ENCODE measurements at places on chromosomes 12 and 14.

DNA sequence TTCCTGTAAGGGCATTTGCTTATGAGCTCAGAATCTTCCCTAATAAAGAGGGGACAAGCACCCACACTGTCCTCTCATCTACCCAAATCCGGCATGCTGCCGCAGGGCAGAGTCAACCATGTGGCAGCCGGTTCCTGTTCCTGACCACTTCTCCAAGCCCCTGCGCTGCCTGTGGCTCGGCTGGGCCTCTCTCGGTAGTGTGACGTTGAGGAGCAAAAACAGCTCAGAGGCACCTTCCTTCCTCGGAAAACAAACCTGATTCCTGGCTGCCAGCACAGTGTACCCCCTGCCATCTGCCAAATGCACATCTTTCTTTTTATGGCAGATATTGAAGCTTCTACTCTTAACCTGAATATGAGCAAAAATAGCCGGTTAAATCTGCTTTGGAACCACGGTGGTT, 50.5 kb downstream of the CFAP251 start:
- no peak for DNase-seq

DNA sequence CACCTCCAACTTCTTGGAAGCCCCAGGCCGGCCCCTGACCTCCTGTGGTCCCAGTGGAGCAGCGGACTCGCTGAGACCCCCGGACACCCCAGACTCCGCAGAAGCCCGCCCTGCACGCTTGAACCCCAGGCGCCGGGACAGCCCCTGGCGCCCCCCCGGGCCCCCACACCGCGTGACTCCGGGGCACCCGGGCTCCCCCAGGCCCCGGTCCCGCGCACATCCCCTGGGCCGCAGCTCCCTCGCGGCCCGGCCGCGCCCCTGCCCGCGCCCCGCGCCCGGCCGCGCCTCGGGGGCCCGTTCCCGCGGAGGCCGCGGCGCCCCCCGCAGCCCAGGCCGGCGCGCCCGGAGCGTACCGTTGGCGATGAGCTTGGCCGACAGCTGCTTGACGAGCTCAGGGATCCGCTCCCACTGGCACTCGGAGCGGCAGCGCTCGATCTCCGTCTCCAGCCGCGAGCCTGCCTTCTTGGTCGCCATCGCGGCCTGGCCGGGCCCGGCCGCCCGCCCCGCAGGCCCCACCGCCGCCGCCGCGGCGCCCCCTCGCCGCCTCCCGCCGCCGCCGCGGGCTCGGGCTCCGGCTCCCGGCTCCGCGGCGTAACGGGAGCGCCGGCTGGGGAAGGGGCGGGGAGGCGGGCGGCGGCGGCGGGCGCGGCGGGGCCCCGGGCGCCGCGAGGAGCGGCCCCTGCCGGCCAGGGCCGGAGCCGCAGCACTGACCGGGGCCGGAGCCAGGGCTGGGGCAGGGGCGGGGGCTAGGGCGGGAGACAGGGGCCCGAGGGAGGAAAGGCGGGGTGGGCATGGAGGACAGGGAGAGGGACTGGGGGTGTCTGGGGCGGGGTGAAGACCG, at the start of gene TTC7B:
Gene TTC7B, minus strand, starts transcription at position 609 of the 841 bp plus-strand sequence. Its CDS starts 135 bp downstream, at position 474.
- no peak for DNase-seq

- no peak for DNase-seq
These were observed 35.9 kb downstream of the SLC4A8 start for GRCh38 chr12:51460519-51460918.

GRCh38 chr14:74641601-74642391, 29.8 kb upstream of the LTBP2 start:
- DNase-seq = no peak

DNA sequence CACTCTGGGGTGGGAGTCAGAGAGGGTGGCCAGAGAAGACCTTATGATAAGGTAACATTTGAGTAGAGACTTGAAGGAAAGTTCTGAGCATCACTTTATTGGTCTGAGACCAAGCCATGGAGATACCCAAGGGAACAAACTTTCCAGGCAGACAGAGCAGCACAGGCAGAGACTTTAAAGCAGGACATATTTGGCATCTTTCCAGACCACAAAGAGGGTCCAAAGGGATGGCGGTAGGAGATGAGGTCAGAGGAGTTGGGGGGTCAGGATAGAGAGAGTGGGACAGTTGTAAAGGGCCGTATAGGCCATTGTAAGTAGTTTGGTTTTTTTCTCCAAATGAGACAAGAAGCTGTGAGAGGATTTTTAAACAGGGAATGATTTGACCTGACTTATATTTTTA, 344.4 kb downstream of the SEC23A start:
- DNase-seq = no peak

DNA sequence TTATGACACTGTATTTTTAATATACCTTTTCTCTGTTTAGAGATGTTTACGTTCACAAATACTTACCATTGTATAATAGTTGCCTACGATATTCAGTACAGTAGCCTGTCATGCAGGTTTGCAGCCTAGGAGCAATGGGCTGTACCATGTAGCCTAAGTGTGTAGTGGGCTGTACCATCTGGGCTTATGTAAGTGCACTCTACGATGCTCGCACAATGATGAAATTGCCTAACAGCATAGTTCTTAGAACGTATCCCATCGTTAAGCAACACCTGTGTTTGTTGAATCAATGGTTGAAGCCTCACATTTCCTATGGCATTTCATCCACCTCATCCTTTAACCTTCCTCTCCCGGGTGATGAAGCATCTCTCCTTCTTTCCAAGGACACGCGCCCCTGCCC, 12.5 kb upstream of the EML1 start:
- DNase-seq = no peak

- no peak for DNase-seq
These were observed 12.3 kb downstream of the GTF2A1 start for GRCh38 chr14:81208489-81208888.

- no peak for DNase-seq
These were observed 412.3 kb downstream of the RPS29 start for GRCh38 chr14:49173765-49174373.

- DNase-seq = no peak
These were observed 5.4 kb downstream of the TXNRD1 start for GRCh38 chr12:104220931-104221330.

DNA sequence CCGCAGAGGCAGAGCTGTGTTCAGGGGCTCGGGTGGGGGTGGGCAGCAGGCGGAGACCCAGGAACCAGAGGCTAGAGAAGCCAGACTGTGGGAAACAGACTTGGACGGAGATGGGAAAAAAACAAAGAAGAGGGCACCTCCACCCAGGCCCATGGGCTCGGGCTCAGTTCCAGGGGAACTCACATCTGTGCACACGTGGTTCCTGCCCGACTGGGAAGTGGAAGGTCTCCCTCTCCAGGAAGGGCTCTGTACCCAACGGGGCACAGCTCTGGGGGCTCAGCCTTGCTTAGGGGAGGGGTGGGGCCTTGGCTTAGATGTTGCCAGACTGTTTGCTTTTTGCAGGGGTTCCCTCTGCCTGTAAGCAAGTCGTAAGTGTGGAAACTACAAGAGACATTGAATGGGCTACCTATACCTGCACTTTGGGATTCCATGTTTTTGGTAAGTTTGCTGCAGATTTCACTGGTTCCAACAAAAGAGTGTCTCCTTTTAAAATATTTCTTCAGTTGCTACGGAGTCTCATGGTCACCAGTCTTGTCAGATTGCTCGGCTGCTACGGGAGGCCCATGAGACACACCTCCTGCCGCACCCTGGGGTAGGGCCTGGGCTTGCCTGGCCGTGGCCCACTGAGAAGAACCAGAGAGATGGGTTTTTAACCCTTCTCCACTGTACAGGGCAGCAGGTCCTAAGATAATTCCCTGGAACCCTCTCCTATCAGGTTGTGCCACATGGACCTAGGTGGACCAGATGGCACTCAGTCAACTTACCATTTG, 127.6 kb upstream of the EVL start:
- DNase-seq = no peak

- DNase-seq = no peak
These were observed 396.6 kb downstream of the SNAPC1 start for GRCh38 chr14:62158779-62159178.

DNA sequence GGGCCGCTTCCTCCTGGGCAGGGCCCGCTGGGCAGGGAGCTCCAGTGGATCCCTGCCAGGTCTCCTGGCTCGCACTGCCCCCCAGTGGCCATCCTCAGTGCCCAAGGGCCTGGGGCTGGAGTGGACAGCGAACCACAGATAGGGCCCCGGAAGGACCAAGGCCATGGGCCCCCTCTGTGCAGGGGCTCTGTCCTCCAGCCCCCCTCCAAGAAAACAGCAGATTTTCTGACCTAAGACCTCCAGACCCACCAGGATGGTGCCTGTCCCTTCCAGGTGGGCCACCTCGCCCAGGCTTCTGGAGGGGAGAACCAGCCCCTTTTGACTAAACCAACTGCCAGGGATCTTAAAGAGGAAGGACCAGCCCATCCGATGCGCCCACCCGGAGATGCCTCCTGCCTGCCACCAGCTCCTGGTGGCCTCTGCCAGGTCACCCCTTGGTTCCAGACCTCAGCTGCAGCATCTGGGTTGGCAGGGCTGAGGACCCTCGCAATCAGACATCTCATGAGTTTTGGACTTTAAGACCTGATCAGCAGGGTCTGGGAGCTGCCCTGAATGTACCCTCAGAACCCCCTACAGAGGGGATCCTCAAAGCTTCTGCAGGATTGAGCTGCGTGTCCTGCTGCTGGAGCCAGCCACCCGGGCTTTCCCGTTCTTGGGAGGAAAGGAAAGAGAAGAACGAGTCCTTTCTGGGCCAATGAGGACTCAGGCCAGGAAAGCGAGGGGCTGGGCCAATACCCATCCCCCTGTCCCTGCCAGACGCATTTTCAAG, 325.8 kb upstream of the DIO3 start:
- DNase-seq = no peak

GRCh38 chr12:50617657-50618056, 112.9 kb downstream of the DIP2B start:
- DNase-seq = no peak

DNA sequence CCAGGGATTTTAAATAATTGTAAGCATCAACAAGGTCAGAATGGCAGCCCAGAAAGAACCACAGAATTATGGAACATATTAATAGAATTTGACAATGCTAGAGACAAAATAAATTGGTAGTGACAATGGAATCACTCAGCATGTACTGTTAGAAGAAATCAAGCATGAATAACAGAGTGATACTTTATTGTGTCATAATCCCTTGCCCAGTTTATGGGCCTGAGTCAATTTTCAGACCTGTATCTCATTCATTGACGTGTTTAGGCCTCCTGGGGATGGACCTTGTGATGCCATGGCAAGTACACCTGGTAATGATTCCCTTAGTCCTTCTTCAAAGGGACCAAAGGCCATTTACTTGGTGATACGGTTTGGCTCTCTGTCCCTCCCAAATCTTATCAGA, 12.8 kb upstream of the CCDC91 start:
- no peak for DNase-seq

GRCh38 chr14:106564058-106564643, 1037.8 kb downstream of the TMEM121 start:
- no peak for DNase-seq

DNA sequence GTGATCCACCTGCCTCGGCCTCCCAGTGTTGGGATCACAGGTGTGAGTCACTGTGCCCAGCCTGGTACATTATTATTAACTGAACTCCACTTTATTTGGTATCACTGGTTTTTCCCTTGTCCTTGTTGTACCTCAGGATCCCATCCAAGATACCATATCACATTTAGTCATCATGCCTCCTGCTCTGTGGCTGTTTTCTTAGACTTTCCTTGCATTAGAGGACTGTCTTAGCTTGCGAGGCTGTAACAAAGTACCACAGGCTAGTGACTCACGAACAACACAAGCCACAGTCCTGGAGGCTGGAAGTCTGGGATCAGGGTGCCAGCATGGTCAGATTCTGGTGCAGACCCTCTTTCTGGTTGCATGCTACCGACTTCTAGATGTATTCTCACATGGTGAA, 12.2 kb downstream of the KLC1 start:
- DNase-seq = no peak

DNA sequence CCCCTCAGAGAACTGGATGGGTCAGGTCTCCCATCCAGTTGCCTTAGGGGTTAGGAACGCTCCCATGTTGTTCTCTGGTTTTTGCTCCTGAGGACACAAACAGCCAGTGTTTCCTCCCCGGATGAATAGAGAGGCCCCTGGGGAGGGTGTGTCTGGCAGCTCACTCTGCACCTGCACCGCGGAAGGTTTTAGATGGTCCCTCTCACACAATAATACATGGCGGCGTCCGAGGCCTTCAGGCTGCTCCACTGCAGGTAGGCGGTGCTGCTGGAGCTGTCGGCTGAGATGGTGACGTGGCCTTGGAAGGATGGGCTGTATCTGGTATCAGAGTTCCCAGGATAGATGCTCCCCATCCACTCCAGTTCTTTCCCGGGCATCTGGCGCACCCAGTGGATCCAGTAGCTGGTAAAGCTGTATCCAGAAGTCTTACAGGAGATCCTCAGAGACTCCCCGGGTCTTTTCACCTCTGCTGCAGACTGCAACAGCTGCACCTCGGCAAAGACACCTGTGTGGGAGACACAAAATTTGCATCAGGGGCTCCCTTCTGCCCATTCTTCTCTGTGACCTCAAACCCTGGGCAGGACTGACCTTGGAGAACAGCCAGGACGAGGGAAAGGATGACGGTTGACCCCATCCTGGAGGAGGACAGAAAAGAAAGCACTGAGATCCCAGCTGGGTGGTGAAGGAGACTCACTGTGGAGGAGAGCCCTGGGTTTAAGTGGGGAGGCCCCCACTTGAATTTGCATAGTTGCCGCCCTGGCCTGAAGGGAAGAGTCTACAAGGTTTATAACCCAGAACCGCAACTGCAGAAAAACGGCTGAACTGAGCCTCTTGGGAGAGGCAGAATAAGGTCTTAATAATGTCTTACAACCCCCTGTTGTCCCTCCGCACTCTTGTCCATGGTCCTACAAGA, 1324.8 kb downstream of the TMEM121 start:
- no peak for DNase-seq

DNA sequence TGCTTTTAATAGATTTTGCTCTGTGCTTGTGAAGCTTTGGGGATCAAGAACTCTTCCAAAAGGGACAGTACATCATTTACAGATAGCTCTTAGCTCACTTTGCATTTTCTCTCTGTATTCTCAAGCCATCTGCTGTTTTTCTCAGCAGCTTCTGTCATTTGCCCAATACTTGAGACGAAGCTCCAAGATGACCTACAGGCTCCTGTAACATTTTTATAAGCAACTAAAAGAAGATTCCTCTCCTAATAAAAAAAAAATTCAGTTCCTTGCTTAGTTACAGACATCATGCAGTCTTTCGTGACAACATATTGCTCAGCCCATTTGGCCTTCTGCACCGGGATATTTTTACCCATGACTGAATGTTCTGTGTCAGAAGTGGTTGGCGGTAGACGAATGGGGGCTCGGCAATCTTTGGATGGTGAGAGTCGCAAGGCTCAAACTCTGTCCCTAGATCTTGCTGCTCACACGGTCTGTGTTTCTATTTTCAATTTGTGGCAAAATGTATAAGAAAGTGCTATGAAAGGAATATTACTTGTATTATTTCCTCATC, 215.6 kb downstream of the FSCB start:
- DNase-seq = no peak

DNA sequence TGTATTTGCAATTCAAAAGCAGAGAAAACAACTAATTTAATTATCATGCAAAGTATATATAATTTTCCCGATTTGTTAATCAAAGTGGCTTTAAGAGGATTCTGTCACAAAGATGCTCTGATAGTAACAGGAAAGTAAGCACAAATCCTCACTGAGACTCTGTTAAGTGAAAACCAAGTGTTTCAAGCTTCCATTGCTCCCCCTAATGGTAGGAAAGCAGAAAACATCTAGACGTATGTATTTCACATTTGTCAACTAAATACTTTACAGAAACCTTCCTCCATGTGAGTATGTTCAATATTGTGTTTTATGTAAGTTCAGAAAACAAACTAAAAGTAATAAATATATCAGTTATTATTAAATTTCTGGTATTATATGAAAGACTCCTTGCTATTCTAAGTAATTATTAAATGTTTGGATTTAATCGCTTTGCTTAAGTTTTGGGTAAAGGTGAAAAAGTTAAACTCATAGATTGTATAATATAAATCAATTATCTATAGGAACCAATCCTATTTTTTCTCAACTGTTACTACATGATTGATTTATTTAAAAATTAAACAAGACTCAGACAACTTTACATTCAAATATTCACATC, 1.5 kb upstream of the NTS start:
- DNase-seq = no peak
